Sigmoid colon (tissue), 7 donors: ENCODE measurements at places on chromosomes 6 and 20. TPM values are rescaled to one million over a fixed set of nuclear protein-coding genes. Genes with fewer than 3 reads are reported as not detected.

The NRSN1 gene
- not detected for polyA plus RNA-seq

The WFDC5 gene
- polyA plus RNA-seq: 0.39 TPM

The OR2B3 gene
- polyA plus RNA-seq: not detected

The ACOT8 gene
- polyA plus RNA-seq: 131 TPM
